ENCODE measurements at places on chromosomes 12 and 14. TPM values are rescaled to one million over a fixed set of nuclear protein-coding genes. Genes with fewer than 3 reads are reported as not detected.
A peak's percentile ranks its signal among the peaks of the same experiment; 100 is the strongest.

DNA sequence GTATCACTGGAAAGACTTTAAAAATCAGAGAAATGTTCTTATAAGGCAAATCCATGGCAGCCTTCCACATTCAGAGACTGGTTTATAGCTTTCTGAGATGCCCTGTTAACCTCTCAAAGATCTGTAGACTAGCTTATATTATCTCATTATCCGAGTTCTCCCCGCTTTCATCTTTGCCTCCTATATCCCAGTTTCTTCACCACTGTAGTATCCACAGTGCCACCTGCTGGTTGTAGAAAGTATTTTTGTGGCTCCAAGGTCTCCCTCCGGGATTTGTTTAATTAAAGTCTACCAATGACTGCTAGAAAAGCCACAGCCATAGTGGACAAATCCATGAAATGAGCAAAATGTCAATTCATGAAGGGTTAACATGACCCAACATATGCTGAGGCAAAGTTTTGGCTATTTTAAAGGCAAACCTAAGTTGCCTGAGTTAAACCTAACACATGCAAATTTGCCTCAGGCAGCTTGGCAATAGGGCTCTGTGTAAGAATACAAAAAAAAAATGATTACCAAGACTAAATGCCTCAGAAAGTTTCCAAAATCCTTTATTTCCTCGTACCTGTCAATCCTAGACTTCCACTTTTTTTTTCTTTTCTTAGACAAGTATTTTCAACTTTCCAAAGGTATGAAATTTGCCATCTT lies 218.8 kb upstream of the BMP4 start:
- H3K36me3 ChIP-seq, result no peaks in the 10 kb centered on the region
- no peaks in the 10 kb centered on the region for H3K4me1 ChIP-seq
- H3K27ac ChIP-seq, result no peak overlapping the region
- no peak overlapping the region for H3K4me3 ChIP-seq

Gene IL31
- total RNA-seq, result not detected

DNA sequence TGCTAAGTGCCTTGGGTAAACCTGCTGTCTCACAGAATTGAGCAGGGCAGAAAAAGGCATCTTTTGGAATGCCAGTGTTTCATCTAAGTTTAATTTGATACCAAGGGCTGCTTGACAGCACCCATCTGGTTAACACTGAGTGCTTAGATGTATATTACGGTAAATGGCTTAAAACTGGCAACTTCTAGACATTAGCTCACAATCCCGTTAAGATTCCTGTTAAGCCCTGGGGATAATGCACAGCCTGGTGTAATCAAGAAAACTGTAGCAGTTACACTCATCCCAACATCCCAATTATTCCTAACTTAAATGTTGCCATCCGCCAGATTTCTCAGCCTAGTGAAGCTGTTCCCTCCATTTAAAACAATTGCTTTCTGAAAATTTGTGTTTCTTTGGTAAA lies 29.9 kb downstream of the PPFIBP1 start:
- H3K27ac ChIP-seq, result no peak overlapping the region
- H3K27me3 ChIP-seq, result peaks cover 63% of the 10 kb centered on the region
- DNase-seq, result no peak
- peaks cover 9% of the 10 kb centered on the region for H3K4me1 ChIP-seq

Gene RASAL1
- total RNA-seq, result not detected

DNA sequence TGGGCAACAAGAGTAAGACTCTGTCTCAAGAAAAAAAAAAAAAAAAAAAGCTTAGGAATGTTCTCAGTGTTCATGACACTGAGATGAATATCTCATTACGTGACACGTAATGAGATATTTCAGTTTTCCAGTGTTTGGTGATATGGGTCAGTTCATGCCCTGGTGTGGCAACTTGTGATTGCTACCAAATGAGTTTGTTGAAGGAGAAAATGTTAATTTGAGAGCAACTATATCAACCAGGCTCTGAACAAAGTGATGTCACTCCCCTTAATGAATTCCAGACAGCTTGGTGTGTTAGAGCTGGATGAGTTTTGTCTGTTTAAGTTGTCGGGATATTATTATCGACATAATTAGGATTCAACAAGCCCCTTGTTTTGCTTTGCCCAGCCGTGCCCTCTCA lies 211.7 kb downstream of the DPF3 start:
- H3K4me3 ChIP-seq, result no peak overlapping the region
- H3K36me3 ChIP-seq, result no peaks in the 10 kb centered on the region
- H3K27ac ChIP-seq, result no peak overlapping the region
- no peak for DNase-seq
- H3K4me1 ChIP-seq, result no peaks in the 10 kb centered on the region
- H3K27me3 ChIP-seq, result no peaks in the 10 kb centered on the region

DNA sequence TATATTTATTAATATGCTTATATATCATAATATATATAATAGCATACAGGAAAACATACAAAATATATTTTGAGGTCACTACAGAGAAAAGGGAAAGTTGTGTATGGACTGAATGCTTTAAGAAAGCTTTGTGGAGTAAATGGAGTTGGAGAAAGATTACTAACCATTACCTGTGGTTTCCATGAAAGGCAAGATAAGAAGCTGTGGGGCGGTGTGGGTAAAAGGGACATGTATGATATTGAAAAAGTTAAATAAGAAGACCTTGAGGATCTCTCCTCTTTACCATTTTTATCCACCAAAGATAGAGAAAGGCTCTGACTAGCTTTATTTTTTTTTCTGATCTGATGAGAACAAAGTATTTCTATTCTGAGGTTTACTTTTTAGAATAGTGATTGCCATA lies 404.4 kb downstream of the TRHDE start:
- H3K27ac ChIP-seq, result no peak overlapping the region
- no peaks in the 10 kb centered on the region for H3K27me3 ChIP-seq
- no peak overlapping the region for H3K4me3 ChIP-seq
- no peak for DNase-seq
- no peaks in the 10 kb centered on the region for H3K4me1 ChIP-seq

- H3K36me3 ChIP-seq, result no peaks in the 10 kb centered on the region
- H3K4me3 ChIP-seq, result no peak overlapping the region
- H3K27ac ChIP-seq, result no peak overlapping the region
These were observed 364.7 kb downstream of the BCAT1 start for GRCh38 chr12:24584032-24584675.

Gene RNU4-1
- total RNA-seq, result 780 TPM

GRCh38 chr14:22836301-22837113 lies at the start of gene MMP14:
Gene MMP14 (plus strand): TSS chr14:22836585. CDS start chr14:22836818, 233 bp downstream.
- no peak for DNase-seq
- peaks cover 16% of the 10 kb centered on the region for H3K27me3 ChIP-seq
- H3K4me1 ChIP-seq, result peaks cover 14% of the 10 kb centered on the region
- H3K4me3 ChIP-seq, result no peak within 1 kb of the TSS

GRCh38 chr14:54299410-54300363 lies 97.1 kb upstream of the CDKN3 start:
- DNase-seq, result no peak
- H3K27ac ChIP-seq, result no peak overlapping the region
- H3K4me1 ChIP-seq, result no peaks in the 10 kb centered on the region
- peaks cover 31% of the 10 kb centered on the region for H3K27me3 ChIP-seq

DNA sequence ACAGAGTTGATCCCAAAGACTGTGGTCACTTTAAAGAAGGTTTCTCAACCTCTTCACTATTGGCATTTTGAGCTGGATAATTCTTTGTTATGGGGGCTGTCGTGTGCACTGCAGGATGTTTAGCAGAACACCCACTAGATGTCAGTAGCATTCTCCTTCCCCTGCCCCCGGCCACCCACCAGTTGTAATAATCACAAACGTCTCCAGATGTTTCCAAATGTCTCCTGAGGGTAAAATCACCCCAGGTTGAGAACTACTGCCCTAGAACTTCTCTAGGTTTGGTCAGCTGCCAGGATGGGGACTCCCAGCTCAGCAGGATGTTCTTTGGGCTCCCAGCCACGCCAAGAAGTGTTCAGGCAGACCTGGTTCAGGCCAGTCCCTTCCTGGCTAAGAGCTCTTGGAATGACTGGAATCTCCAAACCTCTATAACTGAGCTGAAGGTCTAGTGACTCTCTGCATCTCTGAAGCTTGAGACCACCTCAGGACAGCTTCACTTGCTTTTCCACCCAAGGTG lies 12.5 kb upstream of the AJUBA start:
- H3K4me3 ChIP-seq, result no peak overlapping the region
- no peak for DNase-seq
- H3K4me1 ChIP-seq, result no peaks in the 10 kb centered on the region
- no peaks in the 10 kb centered on the region for H3K27me3 ChIP-seq

Gene KRT3
- not detected for total RNA-seq

Gene SOX5
- total RNA-seq, result 0.50 TPM

Gene ASPG
- not detected for total RNA-seq

GRCh38 chr14:97796511-97796910 lies 999.3 kb downstream of the VRK1 start:
- no peaks in the 10 kb centered on the region for H3K36me3 ChIP-seq
- H3K4me1 ChIP-seq, result peaks cover 13% of the 10 kb centered on the region
- DNase-seq, result peak; percentile 53
- no peak overlapping the region for H3K4me3 ChIP-seq
- no peak overlapping the region for H3K27ac ChIP-seq

DNA sequence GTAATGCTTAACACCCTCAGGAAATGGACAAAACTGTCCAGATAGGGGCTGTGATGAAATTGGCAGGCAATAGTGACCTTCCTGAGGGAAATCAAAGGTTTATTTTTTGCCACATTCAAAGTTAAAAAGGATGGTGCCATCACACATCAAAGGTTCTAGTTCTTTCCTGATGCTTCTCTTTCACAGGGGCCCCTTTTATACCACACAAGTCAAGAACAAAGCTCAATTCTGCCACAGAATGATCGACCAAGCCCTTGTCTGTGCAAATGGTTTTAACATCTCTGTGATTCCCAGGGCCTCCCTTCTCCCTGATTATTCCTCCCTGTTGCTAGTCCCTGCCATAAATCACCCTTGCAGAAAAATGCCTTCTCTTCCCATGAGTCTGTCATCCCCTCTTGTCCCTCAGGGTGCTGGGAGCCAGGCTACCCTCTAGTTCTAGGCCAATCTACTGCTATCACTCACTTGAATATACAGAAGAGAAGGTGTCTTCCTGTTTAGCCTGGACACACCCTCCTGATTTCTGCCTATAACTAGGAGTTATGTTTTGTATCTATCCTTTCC lies 22.7 kb downstream of the SMCO2 start:
- peaks cover 29% of the 10 kb centered on the region for H3K4me1 ChIP-seq
- no peak for DNase-seq
- H3K36me3 ChIP-seq, result peaks cover 9% of the 10 kb centered on the region
- peaks cover 33% of the 10 kb centered on the region for H3K27me3 ChIP-seq
- H3K4me3 ChIP-seq, result no peak overlapping the region
- no peak overlapping the region for H3K27ac ChIP-seq

GRCh38 chr12:115013236-115013981 lies 329.4 kb upstream of the TBX3 start:
- no peaks in the 10 kb centered on the region for H3K4me1 ChIP-seq
- no peak overlapping the region for H3K4me3 ChIP-seq
- H3K36me3 ChIP-seq, result no peaks in the 10 kb centered on the region
- no peak overlapping the region for H3K27ac ChIP-seq
- DNase-seq, result no peak

Gene PRKCH
- 312 TPM for total RNA-seq

Gene SLC25A29
- total RNA-seq, result 15.9 TPM

GRCh38 chr14:39474416-39474911 lies 42.2 kb upstream of the FBXO33 start:
- H3K27ac ChIP-seq, result no peak overlapping the region
- H3K36me3 ChIP-seq, result no peaks in the 10 kb centered on the region
- peaks cover 4% of the 10 kb centered on the region for H3K4me1 ChIP-seq
- DNase-seq, result no peak
- H3K4me3 ChIP-seq, result no peak overlapping the region

GRCh38 chr14:93078870-93079269 lies 36.9 kb downstream of the ITPK1 start:
- H3K36me3 ChIP-seq, result peaks cover 2% of the 10 kb centered on the region
- peak overlapping the region; percentile 10 for H3K27ac ChIP-seq
- H3K4me3 ChIP-seq, result no peak overlapping the region

DNA sequence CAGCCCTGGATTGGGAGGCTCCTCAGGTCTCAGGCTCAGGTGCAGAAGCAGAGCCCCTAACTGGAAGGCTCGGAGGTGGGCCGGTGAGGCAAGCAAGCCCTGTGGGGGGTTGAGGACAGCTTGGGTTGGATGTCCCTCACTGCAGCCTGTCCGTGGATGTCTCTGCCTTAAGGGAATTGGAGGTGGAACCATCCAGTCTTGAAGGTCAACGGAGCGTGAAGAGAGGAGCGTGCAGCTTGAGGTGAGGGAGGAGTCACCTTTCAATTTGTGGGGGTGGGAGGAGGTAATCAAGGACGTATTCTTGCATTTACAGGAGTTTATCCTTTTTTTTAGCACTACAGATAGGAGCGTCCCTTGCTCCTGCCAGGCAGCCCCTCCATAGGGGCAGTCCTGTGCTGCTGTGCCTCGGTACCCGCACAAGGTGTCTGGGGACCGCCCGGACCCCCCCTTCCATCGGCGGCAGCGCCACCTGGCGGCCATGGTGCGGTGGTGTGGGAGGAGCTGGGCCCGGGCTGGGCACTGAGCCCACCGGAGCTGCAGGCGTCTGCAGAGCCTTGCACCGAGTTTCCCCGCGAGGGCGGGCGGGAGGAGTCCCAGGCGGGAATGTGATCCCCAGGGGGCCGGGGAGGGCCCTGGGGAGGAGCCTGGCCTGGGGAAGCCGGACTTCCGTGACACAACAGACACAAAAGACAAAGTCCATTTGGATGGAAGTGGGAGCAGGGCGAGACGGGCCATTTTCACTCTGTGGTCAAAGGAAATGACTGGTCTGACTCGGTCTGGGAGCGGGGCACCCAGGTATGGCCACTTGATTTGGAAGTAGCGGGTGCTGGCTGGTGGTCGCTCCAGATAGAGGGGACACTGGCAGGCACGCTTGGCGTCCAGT lies 864 bp downstream of the DNAJC22 start:
- H3K4me1 ChIP-seq, result peaks cover 31% of the 10 kb centered on the region
- H3K27me3 ChIP-seq, result peaks cover 75% of the 10 kb centered on the region
- H3K36me3 ChIP-seq, result no peaks in the 10 kb centered on the region

Gene L3HYPDH
- 11.0 TPM for total RNA-seq

Gene C12orf43
- total RNA-seq, result 24.6 TPM

DNA sequence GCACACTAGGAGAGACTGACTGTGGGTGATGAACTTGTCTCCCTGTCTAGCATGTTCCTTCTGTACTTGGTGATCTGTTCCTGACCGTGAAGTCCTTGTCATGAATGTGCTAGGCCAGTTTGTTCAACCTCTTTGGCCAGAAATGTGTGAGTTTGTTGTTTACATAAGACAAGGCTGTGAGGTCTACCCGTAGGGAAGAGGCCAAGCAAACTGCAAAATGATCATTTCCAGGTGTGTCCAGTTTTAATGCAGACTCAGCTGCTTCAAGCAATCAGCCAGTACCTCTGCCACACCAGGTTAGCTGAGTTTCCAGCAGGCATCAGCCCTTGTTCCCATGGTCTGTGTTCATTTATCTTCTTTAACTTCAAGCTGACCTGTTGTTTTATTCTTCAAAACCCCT lies 440.2 kb downstream of the FUT8 start:
- H3K27ac ChIP-seq, result no peak overlapping the region
- peaks cover 52% of the 10 kb centered on the region for H3K36me3 ChIP-seq

DNA sequence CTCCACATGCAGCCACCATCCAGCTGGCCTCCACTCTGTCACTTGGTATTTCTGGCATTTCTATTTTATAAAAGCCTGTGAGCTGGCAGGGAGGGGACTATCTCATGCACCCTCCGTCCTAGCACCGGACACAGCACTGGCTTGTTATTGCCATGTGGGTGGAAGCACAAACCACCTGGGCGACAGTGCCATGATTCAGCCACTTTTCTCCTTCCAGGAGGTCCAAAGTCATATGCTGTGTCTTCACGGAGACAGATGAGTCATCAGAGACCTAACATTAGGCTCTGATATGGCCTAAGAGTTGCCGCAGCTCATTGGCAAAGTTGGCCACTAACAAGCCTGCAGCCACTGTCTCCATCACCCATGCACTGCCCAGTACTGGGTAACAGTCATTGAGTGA lies 1123.0 kb downstream of the VRK1 start:
- no peak overlapping the region for H3K4me3 ChIP-seq
- no peak overlapping the region for H3K27ac ChIP-seq
- peaks cover 30% of the 10 kb centered on the region for H3K27me3 ChIP-seq
- DNase-seq, result no peak
- peaks cover 12% of the 10 kb centered on the region for H3K4me1 ChIP-seq

Gene NFATC4
- total RNA-seq, result 1.3 TPM

Gene OVCH1
- total RNA-seq, result not detected
